ENCODE measurements at places on chromosomes 5 and 9.
A peak's percentile ranks its signal among the peaks of the same experiment; 100 is the strongest.

GRCh38 chr5:112006721-112007120 lies 249.7 kb upstream of the NREP start:
- DNase-seq, result no peak

GRCh38 chr9:34612788-34613390 lies 992 bp upstream of the RPP25L start:
- DNase-seq, result peak; percentile 95

DNA sequence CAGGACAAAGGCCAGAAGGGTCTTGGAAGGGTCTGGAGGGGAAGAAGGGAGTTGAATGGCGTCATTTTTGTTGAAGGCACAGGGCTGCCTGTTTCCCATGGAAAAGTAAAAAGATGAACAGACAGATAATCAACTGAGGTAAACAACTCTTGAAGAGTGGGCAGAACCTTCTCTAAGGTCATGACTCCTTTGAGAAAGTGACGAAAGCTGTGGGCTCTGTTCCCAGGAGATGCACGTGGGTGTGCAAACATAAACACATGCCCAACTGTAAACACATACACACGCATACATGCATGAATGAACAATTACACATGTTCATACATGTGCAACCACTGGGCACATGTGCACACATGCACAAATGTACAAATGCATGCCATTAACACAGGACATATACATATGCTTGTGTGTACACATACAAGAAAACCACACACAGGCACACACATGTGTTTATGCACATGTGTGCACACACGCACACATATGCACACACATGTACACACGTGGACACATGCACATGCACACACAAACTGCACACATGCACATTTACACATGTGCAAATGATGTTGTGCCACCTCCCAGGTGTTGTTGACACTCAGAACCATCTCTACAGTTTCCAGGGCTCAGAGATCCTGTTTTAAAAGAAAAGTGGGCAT lies 143.3 kb downstream of the GADD45G start:
- DNase-seq, result no peak

- DNase-seq, result no peak
Measured at GRCh38 chr9:129554649-129555048, 66.3 kb downstream of the C9orf50 start.

- no peak for DNase-seq
Measured at GRCh38 chr9:83794051-83794450, 23.5 kb downstream of the GKAP1 start.

DNA sequence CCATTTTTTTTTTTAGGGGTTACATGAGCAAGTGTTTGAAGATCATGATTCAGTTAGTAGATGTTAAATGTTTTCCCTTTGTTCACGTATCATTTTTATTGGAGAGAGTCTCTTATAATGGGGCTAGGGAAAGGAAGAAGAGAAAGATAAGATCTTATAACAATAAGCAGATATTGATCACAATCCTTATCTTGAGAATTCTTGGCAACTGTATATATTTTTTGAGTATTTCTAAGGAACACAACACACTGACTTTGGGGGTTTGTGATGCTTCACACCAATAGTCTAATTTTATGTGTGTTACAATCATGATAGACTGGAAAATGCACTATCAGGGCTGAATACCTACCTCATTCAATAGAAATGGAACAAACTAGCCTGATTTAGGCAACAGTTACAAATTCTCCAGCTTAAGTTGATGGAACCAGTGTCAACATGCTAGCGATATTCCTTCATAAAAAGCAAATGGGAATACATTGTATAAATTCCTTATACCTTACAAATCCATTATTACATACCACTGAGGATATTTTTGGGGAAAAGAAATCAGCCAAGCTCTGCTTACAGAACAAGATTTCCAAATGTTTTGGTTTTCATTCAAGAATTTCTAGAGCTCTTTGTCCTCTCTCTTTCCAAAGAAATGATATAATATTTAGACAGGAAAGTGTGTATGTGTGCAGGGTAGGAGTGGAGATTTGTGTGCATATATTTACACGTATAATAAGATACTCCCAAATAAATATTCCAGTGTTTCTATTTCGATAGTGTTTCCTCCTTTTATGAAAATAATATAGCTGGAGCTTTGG lies 41.5 kb downstream of the SVEP1 start:
- DNase-seq, result peak; percentile 10

- DNase-seq, result no peak
Measured at GRCh38 chr5:29079771-29080170, 2041.4 kb upstream of the CDH9 start.

- no peak for DNase-seq
Measured at GRCh38 chr5:154721481-154722058, 33.6 kb upstream of the LARP1 start.

GRCh38 chr9:130973686-130974281 lies 34.7 kb upstream of the FIBCD1 start:
- DNase-seq, result peak; percentile 21

- no peak for DNase-seq
Measured at GRCh38 chr5:145540375-145540774, 294.8 kb downstream of the PRELID2 start.

- DNase-seq, result no peak
Measured at GRCh38 chr9:109317311-109317978, 3.4 kb downstream of the EPB41L4B start.

DNA sequence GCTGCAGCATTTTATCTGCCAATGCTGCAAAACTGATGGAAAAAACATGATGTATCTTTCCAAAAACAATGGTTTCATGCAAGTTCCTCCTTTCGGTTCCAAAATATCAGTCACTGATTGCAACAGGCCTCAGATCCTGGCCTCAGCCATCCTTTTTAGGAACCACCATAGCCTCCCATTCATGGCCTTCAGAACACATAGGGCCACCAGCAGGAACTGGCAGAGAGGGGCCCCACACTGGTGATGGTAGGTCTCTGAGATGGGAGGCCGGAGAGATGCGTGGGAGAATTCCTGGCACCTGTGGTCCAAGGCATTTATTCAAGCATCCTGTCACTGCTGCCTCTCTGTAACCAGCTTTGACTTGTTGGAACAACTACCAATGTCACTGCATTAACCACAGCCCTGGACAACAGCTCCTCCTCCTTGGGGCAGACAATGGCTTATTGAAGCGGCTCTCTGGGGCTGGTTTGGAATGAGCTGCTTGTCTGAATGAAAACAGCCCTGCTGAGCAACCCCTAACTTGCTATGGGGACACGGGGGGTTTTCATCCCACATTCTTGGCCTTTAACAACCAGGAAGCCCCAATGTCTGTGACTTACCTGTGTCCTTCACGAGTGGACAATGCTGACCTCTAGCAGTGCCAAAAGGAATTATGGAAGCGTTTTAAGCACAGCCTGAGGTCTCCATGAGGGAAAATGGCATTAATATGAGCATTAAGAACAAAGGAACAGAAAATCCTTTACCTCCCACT lies 108.1 kb downstream of the LHFPL2 start:
- DNase-seq, result peak; percentile 47

DNA sequence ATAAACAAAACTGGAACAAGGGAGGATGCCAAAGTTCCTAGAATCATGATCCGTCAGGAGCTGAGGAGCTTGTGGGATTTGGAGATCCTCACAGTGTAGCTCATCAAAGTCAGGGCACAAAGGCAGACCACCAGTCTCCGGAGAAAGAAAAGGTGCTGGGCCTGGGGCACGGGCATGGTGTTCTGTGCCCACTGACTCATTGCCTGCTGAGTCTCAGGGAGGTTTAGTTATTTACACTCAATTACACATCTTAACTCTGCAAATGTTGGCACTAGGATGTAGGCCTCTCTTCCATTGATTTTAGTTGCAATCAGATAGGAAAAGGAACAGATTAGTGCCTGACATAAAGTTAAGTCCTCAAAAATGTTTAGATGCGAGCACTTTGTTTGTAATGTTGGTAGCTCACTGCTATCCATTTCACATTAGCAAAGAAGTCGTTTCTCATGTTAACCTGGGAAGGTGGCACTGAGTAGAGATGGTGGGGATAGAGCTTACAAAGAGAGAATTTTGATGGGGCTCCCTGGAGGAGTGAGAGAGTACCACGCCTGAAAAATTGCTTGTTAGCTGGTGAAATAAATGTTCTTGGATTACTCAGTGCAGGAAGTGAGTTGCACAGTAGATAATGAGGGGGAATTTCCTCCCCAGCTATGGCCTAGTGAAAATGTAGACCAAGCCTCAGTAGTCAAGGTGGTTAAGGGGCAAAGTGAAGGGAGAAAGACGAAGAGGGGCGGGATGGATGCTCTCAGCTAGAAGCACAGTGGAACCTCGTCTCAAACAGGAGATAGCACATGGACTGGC lies 109.5 kb upstream of the CD180 start:
- DNase-seq, result no peak

DNA sequence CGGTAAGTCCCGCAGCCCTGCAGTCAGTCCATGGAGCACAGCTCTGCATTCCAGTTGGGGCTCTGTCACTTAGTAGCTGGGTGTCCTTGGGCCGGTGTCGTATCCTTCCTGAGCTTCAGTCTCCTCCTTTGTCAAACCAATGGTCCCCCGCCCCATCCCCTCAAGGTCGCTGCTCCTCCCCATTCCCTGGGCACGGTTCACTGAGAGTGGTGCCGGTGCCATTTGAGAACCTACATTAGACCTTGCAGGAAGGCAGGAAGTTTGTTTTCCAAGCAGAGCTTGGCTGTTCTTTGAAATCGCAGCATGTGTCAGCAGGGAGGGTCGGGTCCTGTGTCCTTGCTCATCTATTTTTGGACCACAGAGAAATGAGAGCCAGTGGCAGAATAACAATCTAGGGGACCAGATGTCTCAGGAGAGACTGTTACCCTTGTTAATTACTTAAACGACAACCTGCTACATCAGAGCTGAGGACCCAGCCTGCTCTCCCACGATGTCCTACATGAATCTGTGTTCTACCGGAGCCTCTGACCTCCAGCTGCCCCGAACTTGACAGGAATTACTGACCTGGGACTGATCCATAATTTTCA lies 21.7 kb upstream of the BARHL1 start:
- DNase-seq, result peak; percentile 53

- no peak for DNase-seq
Measured at GRCh38 chr5:112906637-112907036, 15.4 kb downstream of the REEP5 start.

DNA sequence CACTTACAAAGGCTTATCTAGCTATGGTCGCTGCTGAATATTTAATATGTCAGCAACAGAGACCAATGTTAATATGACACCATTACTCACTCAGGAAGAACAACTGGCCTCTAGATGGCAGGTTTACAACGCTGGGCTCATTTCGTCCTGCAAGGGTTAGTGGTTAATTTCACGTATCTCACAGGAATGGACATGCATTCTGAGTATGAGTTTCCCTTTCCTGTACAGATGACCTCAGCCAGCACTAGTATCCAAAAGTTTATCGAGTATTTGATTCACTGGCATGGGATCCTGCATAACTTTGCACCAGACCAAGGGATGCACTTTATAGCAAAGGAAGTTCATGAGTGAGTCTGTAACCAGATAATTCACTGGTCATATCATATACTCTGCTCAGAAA lies 8.7 kb upstream of the TRPC7 start:
- no peak for DNase-seq

GRCh38 chr5:40734986-40735385 lies 20.8 kb downstream of the TTC33 start:
- no peak for DNase-seq

GRCh38 chr9:91751922-91752321 lies 198.1 kb downstream of the ROR2 start:
- no peak for DNase-seq

- no peak for DNase-seq
Measured at GRCh38 chr5:87645224-87645623, 232.5 kb upstream of the CCNH start.

DNA sequence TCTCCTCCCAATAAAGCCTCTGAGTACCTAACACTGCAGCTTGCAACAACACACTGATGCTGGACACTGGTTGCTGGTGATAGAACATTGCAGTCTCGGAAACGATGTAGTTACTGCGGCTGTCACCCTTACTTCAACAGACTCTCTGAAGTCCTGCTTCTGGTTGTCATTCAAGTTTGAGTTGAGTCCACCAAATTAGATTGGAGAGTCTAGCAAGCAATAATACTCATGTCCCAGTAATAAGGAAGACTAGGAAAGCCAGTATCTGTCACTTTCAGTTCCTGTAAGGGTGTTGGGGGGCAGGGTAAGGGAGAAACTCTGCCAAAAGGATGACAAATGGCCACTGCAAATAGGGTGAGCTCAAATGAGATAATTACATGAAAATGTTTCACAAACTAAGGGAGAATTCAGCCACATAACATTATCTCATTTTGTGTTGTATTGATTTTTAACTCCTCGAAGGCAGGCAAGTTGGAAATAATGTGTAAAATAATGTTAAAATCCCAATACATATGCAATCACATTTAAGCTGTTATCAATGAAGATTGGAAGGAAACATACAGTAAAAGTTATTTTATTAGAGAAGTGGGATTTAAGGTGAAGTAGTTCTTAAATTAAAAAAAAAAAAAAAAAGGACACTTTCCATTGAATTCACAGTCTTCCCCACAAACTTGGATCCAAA lies 849 bp upstream of the IFT74 start:
- DNase-seq, result peak; percentile 49

DNA sequence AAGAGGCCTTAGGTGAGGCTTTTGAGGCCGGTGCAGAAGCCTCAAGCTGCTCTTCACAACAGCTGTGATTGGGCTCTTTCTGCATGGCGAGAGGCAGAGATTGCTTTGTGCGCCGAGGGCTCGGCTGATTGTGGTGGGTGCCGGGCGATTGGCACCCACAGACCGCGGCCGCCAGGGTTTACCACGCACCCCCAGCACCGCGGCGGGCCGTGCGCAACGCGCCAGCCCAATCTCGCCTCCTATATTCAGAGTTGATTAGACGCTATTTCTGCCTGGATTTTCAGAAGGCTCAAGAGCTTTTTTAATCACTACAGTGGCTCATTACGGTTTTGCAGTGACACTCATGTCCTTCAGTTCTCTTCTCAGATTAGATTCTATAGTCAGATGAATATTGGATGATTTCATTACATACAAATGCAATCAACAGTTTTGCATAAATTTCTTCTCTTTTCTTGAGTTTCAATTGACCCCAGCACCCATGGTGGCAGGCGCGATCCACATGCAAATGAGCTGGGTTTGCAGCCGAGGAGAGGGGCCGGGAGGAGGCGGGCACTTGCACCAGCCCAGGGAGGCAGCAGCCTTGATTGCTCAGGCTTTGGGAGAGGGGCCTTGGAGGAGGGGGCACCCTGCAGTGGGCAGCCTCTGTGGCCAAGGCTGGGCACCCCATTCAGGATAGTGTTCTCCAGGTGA lies 33.8 kb upstream of the PTGS1 start:
- DNase-seq, result peak; percentile 32

DNA sequence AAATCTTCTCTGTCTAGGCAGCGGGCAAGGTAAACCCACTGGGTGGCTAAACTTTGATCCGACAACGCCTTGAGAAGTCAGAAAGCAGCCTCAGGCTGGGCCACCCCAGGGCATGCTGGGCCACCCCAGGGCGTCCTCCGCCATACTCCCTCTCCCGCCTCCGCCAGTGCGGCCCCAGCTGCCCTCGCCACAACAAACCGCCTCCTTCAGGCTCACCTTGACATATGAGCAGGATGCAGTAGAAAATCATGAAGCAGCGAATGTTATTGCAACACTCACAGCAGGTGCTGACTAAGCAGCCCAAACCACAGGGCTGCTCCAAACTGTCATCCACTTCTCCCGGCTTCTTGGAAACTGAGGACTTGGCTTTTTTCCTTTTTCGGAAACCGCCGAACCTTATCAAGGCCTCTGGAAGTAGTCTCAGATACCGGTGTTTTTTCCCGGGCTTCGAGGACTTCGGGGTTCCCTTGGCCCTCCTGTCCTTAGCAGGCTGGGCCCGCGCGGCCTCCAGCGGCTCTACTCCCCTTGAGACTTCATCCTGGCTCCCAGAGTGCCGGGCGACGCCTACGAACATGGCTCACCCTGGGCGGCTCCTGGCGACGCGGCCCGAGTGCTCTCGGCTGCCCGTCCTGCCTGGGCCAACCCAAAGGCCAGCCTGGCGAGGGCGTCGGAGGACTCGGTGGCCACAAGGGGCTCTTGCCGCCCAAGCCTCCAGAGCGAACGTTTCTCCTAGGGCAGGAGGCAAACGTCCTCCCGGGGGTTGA lies at the start of gene SLCO6A1:
TSS of gene SLCO6A1 (minus strand) at position 731 of the 764 bp plus-strand sequence. CDS start at position 574, 157 bp downstream.
- no peak for DNase-seq
